ENCODE measurements at places on chromosomes 7 and 10.

DNA sequence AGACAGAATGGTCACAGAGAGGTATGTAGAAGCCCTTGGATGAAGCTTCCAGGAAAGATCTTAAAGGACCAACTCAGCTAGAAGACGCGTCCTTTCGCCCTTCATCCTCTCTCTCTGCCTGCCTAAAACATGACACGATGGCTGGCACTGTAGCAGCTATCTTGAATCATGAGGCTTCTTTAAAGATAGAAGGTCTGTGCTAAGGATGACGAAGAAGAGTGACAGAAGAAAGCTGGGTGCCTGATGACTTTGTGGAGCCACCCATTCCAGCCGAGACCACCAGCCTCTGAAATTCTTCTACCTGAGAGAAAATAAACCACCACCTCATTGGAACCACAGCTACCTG lies 25.5 kb downstream of the WDR86 start:
- DNase-seq: no peak

GRCh38 chr7:81327468-81328266 lies 408.8 kb upstream of the SEMA3C start:
- DNase-seq: no peak

DNA sequence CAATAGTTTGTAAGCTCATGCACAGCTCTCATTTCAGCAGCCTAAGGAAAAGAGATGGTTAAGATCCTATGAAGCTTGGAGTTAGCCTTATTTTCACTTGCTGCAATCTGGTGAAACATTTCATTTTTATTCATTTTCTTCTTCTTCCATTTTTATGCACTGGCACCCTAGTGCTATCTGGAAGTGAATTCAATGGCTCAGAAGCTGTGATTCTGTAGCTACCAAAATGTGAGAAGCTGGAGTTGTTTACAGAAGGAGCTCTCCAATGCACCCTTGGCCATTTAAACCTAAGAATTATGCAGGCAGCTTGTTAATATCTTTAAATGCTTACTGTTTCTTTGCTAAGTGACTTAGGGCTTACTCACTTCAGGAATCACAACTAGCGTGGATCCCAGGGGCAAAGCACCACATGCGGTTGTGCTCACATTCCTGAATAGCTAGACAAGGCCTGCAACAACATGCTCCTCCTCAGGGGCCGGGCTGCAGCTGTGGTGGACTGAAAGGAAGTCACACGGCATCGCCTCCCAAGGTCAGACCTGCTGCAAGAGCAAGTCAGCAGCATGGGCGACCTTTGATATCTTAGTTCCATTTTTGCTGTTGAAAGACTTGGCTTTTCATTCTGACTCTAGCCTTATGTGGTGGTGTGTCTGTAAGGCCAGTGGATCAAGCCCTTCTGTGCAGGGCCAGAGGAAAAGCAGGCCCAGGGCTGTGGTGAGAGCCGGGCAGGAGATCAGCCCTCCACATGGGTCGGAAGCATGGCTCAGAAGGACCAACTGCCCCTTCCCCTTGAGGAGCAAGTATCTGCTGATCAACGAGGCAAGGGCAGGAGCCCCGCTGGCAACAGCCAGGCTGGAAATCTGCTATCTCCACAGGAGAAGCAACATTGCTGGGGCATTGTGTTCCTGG lies 91.9 kb upstream of the MBL2 start:
- no peak for DNase-seq

- no peak for DNase-seq
Measured at GRCh38 chr7:32516551-32517100, 21.3 kb downstream of the AVL9 start.

- DNase-seq: no peak
Measured at GRCh38 chr7:42734568-42734967, 177.3 kb downstream of the C7orf25 start.

GRCh38 chr10:62147425-62147824 lies 121.2 kb downstream of the RTKN2 start:
- no peak for DNase-seq

GRCh38 chr7:21364801-21365271 lies 63.0 kb upstream of the SP4 start:
- no peak for DNase-seq

GRCh38 chr7:102264367-102264891 lies 22.2 kb upstream of the SH2B2 start:
- DNase-seq: no peak

DNA sequence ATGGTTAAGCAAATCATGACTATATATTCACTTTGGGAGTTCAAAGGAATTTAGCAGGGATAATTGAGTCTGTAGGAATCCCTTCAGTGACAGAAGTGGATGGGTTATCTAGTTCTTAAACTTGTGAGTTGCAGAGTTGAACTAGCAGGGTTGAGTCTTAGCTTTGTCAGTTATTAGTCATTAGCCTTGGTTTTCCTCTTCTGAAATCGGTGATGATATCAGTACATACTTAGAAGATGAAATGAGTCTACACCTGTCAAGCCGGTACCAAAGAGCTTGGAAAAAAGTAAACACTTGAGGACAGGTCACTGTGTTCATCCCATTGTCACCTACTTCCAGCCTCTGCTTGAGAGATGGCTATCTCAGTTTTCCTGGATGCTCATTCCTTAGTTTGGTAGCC lies 73.5 kb downstream of the BUB3 start:
- no peak for DNase-seq

GRCh38 chr7:107878636-107879035 lies 12.3 kb upstream of the DLD start:
- DNase-seq: no peak

GRCh38 chr10:14742382-14742781 lies 32.3 kb downstream of the FAM107B start:
- no peak for DNase-seq

- no peak for DNase-seq
Measured at GRCh38 chr7:92275327-92275726, 29.6 kb downstream of the ANKIB1 start.

DNA sequence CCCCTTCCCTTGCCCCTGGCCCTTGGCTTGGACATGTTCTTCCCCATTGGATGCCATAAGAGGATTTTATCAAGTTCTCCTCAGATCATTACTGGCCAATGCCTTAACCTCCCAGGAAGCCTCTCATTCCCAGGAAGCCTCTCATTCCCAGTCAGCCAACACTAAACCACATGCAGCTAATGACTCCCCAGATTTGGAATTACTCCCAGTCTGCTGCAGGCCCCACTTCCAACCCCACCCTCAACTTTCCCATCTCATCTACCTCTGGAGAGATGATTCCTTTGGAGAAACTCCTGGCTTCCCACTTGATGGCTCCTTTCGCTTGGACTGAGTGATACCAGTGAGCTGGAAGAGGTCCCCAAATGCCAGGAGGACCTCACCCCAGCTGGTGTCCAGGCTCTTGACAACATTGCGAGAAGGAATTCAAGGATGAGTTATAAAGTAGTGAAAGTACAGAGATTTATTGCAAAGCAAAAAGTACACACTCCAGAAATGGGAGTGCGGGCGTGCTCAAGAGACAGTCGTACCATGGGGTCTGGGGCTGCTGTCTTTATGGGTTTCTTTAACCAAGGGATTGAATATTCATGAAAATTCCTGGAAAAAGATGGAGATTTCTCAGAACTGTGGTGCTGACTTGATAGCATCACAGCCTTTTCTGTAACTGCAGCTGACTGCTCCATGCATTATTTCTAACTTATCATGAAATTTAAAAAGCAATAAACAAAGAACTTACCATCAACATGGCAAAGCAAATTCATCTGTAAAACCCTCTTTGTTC lies 117.2 kb upstream of the ADCY1 start:
- no peak for DNase-seq

DNA sequence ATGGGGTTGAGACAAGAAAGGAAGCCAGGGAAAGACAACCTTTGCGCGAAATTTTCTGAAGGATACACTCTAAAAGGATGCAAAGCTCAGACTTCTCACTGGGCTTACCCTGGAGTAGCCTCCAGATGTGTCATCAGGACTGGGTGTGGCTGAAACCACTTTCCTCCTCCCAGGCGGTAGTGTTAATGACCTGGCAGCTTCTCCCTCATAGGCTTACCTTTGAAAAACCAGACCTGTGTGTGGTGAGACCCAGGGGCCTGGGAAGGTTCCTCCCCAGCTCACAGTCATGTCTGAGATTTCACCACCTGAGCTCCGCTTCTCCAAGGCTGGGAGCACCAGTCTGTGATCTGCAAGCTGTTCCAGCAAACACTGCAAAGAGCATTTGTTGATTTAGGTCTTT lies 93.7 kb downstream of the EPC1 start:
- no peak for DNase-seq

GRCh38 chr10:58568428-58568935 lies 55.8 kb downstream of the BICC1 start:
- no peak for DNase-seq

- DNase-seq: no peak
Measured at GRCh38 chr7:64581926-64582894, 19.3 kb upstream of the ZNF680 start.

DNA sequence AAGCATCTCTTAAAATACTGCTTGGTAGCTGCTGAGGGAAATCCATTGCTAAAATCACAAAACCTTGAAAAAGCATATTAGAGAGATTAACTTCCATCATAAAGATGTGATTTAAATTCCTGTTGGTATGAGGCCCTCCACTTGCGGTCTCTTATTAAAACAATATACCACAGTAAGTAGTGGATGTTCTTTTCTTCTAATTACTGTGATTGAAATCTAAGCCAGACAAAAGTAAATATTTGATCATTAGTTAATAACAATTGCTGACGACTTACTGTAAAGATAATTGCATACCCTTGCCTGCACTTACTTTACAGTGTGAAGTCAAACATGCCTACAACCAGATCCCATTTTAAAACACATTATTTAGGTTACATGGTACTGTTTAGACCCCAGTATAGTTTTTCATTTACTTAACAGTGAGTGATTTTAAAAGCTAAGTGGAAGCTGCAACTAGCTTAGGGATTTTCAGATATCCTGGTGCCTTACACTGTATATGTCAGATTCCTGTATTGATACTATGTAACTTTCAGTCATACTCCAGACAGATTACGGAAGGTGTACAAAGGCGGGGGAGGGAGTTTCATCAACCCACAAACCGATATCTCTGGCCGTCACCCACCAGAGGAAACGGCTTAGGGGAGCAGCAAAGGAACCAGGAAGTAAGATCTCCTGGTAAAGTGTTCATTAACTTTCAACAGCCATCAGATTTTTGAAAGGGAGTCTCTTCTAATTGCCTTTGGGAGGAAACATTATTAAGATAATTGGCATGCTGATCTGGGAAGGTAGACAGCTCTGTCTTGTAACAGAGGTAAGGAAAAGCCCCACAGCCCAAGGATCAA lies 986 bp downstream of the NRP1 start:
- DNase-seq: no peak

GRCh38 chr10:12419262-12419847 lies 70.0 kb downstream of the CAMK1D start:
- DNase-seq: no peak

DNA sequence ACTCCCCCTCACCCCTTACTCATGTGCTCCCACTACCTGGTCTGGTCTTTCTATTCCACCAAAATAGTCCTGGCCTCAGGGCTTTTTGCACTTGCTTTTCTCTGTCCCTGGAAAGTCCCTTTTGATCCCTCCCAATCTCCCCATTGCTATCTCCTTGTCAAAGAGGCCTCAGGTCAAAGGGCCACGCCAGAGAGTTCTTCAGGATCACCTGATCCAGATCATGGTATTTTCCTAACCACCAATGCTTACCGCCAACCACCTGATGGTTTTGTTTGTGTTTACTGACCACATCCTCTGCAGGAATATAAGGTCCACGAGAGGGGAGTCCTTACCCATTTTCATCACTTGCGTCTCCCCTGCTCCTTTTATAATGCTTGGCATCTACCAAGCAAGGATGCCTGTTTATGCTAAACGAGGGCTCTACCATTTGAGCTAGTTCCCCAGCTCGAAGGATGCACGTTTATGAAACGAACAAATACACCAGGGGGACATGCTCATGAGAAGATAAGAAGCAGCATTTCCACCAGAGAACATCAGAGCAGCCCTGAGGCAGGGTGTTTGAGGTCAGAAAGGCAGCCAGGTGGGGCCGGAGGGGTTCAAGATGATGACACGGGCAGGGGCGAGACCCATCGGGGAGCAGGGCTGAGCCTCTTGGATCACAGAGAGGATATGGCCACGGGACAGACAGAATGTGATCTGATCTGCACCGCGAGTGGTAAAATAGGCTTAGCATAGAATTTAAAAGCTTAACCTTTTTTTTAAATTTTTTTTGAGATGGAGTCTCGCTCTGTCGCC lies 43.1 kb upstream of the FOXK1 start:
- DNase-seq: no peak

DNA sequence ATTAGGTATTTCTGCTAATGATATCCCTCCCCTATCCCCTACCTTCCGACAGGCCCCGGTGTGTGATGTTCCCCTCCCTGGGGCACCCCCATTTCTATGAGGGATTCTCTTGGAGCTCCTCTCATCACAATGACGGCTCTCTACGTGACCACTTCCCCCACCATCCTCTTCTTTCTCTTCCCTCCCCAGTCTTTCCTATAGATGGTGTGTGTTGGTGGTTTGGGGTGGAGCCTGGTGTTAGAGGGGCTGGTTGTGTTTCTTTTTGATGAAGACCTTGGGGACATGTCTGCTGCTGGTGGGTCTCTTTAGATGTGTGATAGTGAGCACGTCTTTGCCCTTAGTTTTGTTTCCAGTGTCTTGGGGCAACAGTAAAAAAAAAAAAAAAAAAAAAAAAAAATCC lies 28.6 kb downstream of the RPS24 start:
- DNase-seq: no peak

DNA sequence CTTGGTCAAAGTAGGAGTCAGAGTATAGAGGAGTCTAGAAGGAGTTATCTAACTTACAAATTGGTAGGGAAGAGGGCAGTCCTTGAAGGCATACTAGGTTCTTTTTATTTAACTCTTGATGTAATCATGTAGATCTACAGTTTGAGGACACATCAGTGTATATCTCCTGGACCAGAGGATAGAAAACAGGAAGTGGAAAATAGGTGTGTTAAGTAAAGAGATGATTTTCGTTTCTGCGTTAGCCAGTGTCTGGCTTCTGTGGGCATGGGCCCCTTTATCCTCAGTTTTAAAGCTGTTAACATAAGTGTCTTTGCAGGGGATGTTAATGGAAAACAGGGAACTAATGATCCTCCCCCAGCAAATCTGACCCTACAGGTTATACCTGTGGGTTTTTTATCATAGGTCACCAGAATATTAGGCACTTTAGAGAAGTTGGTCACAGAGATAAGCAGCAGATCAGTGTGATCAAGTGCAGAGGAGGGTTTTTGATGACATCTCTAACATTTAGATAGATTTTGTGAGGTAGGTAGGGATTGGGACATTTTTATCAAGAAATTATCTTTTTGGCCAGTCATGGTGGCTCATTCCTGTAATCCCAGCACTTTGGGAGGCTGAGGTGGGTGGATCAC lies 58.6 kb upstream of the PRSS1 start:
- no peak for DNase-seq

GRCh38 chr7:92708111-92709042 lies 118.2 kb upstream of the FAM133B start:
- no peak for DNase-seq

Measured in D341Med (cell line).